ENCODE measurements at places on chromosomes 13 and 19. TPM values are rescaled to one million over a fixed set of nuclear protein-coding genes. Genes with fewer than 3 reads are reported as not detected.

DNA sequence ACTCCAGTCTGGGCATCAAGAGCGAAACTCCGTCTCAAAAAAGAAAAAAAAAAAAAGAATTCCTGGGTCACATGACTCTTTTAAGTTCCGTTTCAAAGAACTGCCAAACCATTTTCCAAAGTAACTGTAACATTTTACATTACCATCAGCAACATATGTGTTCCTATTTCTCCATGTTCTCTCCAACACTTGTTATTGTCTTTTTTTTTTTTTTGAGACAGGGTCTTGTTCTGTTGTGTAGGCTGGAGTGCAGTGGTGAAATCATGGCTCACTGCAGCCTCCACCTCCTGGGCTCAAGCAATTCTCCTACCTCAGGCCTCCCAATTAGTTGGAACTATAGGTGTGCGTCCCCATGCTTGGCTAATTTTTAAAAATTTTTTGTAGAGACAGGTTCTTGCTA lies 6.5 kb downstream of the LGALS7B start:
- H3K36me3 ChIP-seq = no peaks in the 10 kb centered on the region
- H3K4me1 ChIP-seq = peaks cover 9% of the 10 kb centered on the region
- no peak overlapping the region for H3K4me3 ChIP-seq
- DNase-seq = no peak
- no peak overlapping the region for H3K27ac ChIP-seq
- H3K27me3 ChIP-seq = no peaks in the 10 kb centered on the region

DNA sequence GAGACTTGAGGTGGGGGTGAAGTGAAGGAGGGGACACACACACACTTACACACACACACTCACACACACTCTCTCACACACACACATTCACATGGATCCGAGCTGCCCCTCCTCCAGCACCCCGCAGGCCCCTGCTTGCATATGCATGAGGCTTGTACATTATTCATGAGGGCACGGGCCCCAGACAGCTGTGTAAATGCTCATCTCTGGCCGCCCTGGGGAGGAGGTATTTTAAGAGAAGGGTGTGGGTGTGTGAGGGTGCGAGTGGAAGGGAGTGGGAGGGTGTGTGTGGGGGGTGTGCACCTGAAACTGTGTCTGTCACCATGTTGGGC lies 2.4 kb downstream of the NCAN start:
- H3K4me3 ChIP-seq = no peak overlapping the region
- no peaks in the 10 kb centered on the region for H3K36me3 ChIP-seq
- peaks cover 5% of the 10 kb centered on the region for H3K4me1 ChIP-seq

Gene ZNF563
- 0.15 TPM for total RNA-seq

DNA sequence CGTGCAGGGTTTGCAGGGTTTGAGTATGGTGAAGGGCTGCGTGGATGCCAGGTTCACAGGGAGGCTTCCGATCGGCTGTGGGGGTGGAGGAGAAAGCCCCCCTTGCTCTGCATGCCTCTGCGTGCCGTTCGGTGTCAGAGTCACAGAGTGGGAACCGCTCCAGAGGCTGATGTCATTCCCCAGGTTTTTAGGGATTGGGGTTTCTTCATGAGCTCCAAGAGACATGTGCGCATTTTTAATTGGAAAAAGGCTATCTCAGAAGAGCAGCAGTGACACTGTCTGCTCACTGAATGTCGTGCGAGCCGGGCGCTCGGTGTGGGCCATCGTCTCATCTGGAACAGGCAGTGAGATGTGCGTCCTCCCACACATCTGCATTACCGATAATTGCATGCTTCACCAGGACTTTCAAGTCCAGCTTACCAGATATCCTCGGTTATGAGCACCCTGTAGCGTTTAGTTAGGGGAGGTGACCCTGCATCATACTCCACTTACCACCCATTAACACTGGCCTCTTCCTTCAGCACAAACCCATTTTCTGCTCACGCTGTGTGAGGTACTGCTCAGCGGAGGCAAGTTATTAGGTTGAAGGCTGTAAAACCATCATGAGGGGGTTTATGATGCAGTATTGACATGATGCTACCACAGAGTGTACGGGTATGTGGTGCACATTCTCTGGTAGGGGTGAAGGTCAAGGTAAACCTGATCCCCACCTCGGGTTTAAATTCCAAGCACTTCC lies 1.7 kb downstream of the MCF2L start:
- peaks cover 72% of the 10 kb centered on the region for H3K27me3 ChIP-seq
- no peak overlapping the region for H3K4me3 ChIP-seq
- no peak for DNase-seq
- no peak overlapping the region for H3K27ac ChIP-seq

- no peak overlapping the region for H3K4me3 ChIP-seq
- peaks cover 7% of the 10 kb centered on the region for H3K4me1 ChIP-seq
- no peak for DNase-seq
- no peaks in the 10 kb centered on the region for H3K27me3 ChIP-seq
- peaks cover 95% of the 10 kb centered on the region for H3K36me3 ChIP-seq
Measured at GRCh38 chr13:36986462-36987240, 12.5 kb downstream of the ALG5 start.

DNA sequence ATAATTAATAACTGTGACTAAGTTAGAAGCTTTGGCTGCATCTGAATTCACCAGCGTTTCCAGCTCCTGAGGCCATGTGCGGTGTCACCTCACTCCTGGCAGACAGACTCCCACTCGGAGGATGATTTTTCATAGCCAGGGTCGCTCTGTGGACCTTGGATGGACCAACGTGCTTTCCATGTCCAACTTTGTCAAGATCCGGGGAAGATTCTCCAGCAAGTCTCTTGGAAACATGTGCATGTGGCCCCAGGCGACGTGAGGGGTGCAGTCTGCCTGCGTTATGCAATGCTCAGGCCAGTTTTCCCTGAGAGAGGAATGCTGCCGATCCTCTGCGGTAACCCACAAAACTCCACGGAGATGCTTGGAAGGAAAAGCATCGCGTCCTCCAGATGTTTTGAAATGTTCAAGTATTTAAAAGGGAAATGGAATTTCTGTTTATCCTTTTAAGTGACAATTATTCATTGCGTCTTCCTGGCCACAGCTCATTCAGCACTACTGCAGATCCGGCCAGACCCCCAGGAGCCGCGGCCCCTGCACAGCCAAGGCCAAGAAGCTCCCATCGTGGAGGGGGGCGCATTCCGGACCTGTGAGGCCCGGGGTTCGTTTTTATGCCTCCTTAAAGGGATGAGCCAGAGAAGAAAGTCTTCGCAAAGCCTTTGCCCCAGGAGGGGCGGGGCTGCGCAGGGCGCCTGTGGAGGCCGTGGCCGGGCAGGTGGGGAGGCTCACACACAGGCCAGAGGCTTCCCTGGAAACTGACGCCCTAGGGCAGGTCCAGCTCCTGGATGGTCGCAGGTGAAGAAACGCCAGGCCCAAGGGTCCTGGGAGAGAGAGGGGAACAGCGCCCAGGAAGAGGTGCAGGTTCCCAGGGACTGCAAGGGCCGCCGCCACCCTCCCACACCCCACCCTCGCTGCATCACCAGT lies 46.0 kb downstream of the C13orf46 start:
- H3K27ac ChIP-seq = no peak overlapping the region
- H3K27me3 ChIP-seq = peaks cover 1% of the 10 kb centered on the region
- no peaks in the 10 kb centered on the region for H3K36me3 ChIP-seq
- no peaks in the 10 kb centered on the region for H3K4me1 ChIP-seq
- no peak overlapping the region for H3K4me3 ChIP-seq

All from A673 (cell line).